NK-92 treated with Interleukin-12 subunit alpha and Interleukin-12 subunit beta, amount 100 ng/mL, for 24 hours (cell line): ENCODE measurements at places on chromosomes 6 and 20.

GRCh38 chr6:79635232-79635543 is 4.1 kb downstream of the SH3BGRL2 start:
- DNase-seq = no peak

DNA sequence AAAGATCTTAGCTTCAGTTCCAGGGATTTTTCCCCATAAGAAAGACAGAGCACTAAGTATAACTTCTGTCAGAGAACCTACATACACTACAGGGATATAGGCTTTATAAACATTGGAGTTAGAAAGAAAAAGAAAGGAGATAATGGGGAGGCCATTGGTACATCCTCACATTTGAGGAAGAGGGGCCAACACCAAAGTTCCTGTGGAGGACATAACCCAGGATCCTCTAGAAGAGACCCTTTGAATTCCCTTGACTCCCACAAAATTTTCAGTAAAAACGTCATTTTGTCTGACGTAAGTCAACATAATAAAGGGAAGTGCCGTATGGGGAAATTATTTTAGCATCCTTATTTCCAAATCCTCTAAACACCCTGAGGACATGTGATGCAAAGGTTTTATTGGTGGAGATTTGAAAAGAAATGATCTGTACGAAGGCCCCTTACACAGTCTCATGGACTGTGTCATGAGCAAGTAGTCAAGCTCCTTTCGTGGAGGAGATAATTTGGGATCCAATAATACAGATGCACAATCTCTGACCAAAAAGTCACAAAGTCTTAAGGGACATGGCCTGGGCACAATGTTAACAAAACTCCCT is 33.2 kb downstream of the HLA-DRA start:
- no peak for DNase-seq

GRCh38 chr6:41643899-41644269 is 5.6 kb downstream of the MDFI start:
- no peak for DNase-seq

DNA sequence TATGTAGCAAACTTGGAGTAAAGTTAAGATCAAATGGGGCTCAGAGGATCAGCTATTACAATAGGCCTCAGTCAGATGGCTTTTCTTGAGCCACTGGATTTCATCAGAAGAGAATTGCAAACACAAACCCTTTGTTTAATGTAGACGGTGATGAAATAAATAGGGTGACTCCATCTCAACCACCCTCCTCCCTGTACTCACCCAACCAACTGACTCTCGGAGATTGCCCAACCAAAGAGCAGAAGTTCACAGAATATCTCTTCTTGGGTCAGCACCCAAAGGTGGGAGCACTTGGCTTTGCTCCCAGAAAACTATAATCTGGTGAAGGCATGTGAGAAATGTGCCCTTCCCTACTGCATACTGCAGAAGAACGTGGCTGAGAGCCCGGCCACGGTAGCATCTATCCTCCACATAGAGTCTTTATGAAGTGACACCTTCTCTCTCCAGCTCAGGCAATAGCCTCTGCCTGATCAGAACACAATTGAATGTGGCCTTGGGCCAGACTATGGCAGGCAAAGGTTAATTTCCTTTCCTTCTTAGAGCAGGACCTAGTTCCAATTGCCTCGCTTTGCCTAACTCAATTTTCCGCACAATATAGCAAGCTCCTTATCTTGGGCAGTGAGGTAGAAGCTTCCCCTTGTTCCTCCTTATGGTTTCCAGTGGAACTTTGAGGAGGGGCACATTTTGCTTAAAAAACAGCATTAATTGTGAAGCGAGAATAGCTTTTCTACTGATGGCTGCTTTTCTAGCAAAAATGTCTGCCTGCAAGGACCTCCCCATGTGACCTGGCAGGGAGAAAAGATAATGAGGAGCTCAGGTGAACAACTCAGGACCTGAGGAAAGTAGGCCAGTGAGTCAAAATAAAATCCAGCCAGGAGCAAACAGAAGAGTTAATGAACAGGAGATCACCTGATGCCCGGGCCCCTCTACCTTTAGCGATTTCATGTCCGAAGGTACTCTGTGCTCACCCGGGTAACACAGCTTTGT is 79.4 kb downstream of the GFOD1 start:
- DNase-seq = no peak

DNA sequence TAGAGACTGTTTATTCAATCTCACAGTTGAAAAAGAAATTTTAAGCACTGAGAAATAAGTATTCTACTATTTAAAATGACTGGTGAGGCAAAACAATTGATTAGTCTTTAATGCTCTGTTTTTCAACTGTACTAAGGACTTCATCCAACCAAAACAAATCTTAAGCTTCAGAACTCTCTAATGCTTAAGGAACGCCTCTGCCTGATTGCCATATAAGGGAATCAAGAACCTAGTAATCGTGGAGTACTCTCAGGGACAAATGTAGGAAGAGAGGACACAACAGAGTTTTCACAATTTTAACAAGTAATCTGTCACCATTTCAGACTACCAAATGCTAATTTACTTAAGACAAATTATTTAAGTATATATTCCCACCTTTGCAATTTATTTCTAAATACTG is 16.1 kb downstream of the FBXO30 start:
- no peak for DNase-seq

GRCh38 chr20:20317621-20318364 is 50.1 kb upstream of the INSM1 start:
- no peak for DNase-seq

GRCh38 chr6:130955755-130956154 is 107.3 kb downstream of the EPB41L2 start:
- DNase-seq = no peak

- DNase-seq = no peak
These were observed 118.2 kb downstream of the TTLL2 start for GRCh38 chr6:167442796-167443680.

DNA sequence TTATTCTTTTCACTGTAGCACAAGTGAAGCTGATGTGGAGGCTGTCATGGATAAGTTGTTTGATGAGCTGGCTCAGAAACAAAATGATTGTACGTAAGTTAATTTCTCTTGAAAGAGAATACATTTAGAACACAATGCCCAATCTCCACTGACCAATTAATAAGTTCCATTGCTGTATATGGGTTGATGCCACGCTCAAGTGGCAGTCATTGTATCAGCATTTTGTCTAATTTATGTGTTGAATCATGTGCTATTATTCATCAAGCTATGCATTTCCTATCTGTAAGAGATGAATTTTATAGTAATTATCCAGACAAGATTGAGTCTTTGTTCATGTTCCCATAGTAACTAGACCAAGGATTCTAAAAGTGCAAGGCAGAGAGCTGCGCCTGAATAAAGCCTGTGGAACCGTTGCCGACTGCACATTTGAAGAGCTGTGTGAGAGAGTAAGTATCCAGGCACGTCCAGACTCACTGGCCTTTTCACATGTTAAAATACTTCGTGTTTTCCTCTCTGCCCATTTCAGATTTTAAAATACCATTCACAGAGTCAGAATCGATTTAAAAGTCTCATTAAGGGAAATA is 83.8 kb upstream of the FOXO3 start:
- DNase-seq = no peak

DNA sequence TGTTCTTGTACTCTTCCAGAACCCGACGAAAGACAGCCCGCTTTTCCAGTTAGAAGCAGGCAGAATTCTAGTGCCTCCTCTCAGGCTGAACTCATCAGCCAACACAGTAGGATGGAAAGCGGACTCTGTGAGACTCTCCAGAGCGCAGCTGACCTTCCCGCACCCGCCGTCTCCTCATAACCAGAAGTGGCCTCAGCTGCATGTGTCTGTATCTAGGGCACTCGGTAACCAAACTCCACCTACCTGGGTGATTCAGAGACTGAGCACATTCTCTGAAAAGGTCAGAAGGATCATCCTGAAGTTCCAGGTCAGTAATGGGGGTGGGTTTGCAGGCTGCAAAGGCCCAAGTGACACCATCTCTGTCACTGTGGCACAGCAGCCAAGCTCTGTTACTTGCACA is 66.7 kb upstream of the NFATC2 start:
- DNase-seq = no peak

DNA sequence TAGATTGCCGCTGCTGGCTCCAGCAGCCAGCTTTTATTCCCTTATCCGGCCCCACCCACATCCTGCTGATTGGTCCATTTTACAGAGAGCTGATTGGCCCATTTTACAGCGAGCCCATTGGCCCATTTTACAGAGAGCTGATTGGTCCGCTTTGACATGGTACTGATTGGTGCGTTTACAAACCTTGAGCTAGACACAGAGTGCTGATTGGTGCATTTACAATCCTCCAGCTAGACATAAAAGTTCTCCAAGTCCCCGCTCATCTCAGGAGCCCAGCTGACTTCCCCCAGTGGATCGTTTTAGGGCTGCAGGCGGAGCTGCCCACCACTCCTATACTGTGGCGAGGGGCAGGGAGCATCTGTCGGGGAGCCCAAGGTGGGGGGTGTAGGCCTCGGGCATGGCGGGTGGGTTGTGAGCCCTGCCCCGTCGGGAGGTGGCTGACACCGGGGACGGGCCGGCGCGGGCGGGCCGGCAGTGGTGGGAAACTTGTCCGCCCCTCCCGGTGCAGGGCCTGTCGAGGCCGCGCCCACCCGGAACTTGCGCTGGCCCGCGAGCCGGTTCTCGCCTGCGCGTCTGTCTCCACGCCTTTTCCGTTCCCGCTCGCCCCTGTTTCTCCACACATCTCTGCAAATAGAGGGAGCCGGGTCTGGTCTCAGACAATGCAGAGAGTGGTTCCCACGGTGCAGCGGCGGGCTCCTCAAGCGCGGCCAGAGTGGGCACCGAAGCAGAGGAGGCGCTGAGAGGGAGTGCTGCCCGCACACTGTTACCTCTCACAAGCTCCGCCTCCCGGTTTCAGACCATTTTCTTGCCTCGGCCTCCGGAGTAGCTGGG is 86.1 kb upstream of the STMND1 start:
- no peak for DNase-seq

DNA sequence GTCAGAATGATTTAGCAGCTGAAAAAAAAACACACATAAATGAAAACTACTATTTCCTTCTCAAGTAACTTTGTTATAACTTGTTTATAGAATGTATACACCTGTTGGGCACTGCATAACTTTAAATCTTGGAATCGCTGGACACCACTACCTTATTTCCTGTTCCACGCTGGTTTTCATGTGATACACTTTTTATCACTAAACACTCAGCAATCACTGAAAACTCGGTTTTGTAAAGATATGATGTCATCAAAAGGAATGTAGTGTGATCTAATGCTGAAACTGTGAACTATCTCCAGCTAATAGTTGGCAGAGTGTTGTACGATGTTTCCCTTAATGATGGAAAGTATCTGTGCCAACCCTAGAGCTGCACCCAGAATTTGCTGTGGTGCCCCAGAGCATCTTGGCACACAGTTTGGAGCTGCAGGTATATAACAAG is 127.9 kb downstream of the BACH2 start:
- no peak for DNase-seq
